ENCODE measurements at places on chromosomes 11 and 22.

GRCh38 chr22:42726811-42727210 lies 6.1 kb upstream of the A4GALT start:
- H3K36me3 ChIP-seq, result no peaks in the 10 kb centered on the region
- H3K4me3 ChIP-seq, result no peak overlapping the region
- no peak for DNase-seq
- no peaks in the 10 kb centered on the region for H3K4me1 ChIP-seq
- peak overlapping the region; percentile 29 for H3K27ac ChIP-seq

DNA sequence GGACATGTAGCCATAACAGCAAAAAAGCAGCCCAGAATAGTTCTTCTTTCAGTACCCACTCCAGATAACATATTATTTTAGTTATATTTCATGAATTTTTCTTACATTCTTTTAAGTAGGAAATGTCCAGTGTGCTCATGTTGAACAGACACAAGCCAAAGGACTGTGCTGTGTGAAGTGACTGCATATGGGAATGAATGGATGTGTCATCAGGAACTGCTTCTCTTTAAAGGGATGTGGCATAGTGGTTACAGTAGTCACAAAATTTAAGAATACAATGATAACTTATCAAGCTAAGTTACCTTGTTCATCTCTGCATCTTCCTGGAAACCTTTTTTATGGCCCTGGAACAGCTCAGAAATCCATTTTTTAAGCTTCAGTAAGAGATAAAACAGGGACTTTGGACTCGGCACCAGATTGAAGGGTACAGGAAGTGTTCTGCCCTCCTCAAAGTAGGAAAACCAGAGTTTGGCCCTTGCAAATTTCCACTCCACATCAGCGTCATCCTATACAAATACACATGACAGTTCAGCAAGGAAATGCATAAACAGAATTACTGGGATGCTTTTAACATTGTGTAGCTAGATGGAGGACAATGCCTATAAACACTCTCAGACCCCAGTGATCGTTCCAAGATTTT lies 112.8 kb downstream of the TRPC6 start:
- DNase-seq, result no peak
- no peaks in the 10 kb centered on the region for H3K36me3 ChIP-seq
- no peak overlapping the region for H3K4me3 ChIP-seq
- no peak overlapping the region for H3K27ac ChIP-seq
- H3K4me1 ChIP-seq, result no peaks in the 10 kb centered on the region

- no peaks in the 10 kb centered on the region for H3K4me1 ChIP-seq
- H3K27ac ChIP-seq, result no peak overlapping the region
- DNase-seq, result no peak
Observed at GRCh38 chr11:58316142-58316541, 42.7 kb downstream of the OR5B17 start.

- no peak for DNase-seq
- no peaks in the 10 kb centered on the region for H3K27me3 ChIP-seq
- H3K4me3 ChIP-seq, result no peak overlapping the region
- no peak overlapping the region for H3K27ac ChIP-seq
Observed at GRCh38 chr11:111811445-111811844, 45.3 kb upstream of the PPP2R1B start.

- no peaks in the 10 kb centered on the region for H3K27me3 ChIP-seq
- DNase-seq, result no peak
- no peak overlapping the region for H3K27ac ChIP-seq
- H3K4me3 ChIP-seq, result no peak overlapping the region
Observed at GRCh38 chr11:37929100-37929653, 1331.1 kb upstream of the RAG2 start.

DNA sequence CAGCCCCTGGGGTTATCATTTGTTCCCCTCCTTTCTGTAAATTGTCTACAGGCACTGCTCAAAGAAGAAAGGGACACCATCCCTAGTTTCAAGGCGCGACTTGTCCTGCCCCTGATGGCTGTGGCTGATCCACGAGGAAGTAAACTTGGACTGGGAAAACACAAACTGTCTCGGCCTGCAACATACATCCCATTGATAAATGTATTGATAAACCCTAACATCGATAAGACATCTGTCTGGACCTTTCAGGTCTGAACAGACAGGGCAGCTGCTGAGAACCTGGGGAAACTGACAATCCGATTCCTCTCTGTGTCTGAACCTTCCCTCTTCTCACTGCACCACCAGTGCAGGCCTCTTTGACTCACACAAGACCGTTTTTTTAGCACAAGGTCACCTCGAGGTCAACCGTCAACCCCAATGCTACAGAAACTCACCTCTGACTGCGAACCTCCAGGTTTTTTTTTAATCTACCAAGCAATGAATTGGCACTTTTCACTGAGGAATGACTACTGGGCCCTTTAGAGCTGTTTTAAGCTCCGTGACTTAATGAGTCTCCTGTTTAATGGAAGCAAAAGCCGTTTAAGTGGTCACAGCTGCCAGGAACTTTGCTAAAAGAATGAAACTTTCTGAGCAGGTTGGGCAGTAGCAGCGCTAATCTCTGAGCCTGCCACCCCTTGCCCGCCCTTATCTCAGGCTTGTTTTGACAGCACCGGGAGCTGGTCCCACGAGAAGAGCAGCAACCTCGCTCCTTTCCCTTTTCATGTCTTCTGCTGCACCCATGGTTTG lies 203.8 kb upstream of the TMEM45B start:
- no peaks in the 10 kb centered on the region for H3K36me3 ChIP-seq
- no peaks in the 10 kb centered on the region for H3K4me1 ChIP-seq
- no peak for DNase-seq
- no peak overlapping the region for H3K27ac ChIP-seq

- H3K4me1 ChIP-seq, result no peaks in the 10 kb centered on the region
- H3K27me3 ChIP-seq, result peaks cover 19% of the 10 kb centered on the region
- no peak for DNase-seq
- H3K27ac ChIP-seq, result no peak overlapping the region
- H3K36me3 ChIP-seq, result no peaks in the 10 kb centered on the region
- H3K4me3 ChIP-seq, result no peak overlapping the region
Observed at GRCh38 chr11:45511566-45511965, 153.9 kb downstream of the CHST1 start.

DNA sequence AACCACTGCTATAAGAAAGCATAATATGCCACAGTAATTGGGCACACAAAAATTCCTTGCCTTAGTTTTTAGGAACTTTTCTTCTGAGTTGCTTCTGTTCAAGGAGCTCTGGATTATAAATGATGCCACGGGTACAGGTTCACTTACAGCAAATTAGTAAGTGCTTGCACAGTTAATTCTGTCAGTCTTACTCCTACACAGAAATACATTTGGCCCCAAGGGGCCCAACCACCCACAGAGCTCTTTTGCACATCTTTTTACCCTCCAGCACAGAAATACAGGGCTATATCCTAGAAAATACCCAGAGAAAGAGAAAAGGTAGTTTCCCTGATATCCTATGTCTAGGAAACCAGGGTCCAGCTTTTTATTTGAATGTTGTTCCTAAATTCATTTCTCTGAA lies 86.6 kb upstream of the CHRM4 start:
- H3K4me3 ChIP-seq, result no peak overlapping the region
- H3K36me3 ChIP-seq, result no peaks in the 10 kb centered on the region
- no peaks in the 10 kb centered on the region for H3K27me3 ChIP-seq
- no peak for DNase-seq

DNA sequence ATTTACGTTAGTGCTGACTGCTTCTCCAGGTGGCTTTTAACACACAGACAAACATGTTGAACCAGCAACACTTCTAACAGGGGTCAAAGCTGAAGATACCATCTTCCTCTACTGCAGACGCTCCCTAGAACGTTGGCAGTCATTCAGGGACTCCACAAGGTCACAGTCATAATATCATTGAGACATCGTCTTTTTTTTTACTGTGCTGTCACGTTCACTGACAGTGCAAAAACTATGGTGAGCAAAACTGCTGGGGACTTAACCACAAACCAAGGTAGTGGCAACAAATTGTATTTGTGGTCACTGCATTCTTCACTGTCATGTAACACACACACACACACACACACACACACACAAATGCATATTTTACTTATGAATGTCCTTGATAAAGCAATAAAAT lies 244.9 kb downstream of the CASP12 start:
- H3K27me3 ChIP-seq, result no peaks in the 10 kb centered on the region
- H3K27ac ChIP-seq, result no peak overlapping the region
- no peaks in the 10 kb centered on the region for H3K4me1 ChIP-seq
- H3K36me3 ChIP-seq, result no peaks in the 10 kb centered on the region

- no peaks in the 10 kb centered on the region for H3K27me3 ChIP-seq
- H3K4me1 ChIP-seq, result peaks cover 12% of the 10 kb centered on the region
- H3K36me3 ChIP-seq, result no peaks in the 10 kb centered on the region
- H3K27ac ChIP-seq, result no peak overlapping the region
- no peak overlapping the region for H3K4me3 ChIP-seq
Observed at GRCh38 chr22:25492841-25493734, 71.4 kb upstream of the GRK3 start.

DNA sequence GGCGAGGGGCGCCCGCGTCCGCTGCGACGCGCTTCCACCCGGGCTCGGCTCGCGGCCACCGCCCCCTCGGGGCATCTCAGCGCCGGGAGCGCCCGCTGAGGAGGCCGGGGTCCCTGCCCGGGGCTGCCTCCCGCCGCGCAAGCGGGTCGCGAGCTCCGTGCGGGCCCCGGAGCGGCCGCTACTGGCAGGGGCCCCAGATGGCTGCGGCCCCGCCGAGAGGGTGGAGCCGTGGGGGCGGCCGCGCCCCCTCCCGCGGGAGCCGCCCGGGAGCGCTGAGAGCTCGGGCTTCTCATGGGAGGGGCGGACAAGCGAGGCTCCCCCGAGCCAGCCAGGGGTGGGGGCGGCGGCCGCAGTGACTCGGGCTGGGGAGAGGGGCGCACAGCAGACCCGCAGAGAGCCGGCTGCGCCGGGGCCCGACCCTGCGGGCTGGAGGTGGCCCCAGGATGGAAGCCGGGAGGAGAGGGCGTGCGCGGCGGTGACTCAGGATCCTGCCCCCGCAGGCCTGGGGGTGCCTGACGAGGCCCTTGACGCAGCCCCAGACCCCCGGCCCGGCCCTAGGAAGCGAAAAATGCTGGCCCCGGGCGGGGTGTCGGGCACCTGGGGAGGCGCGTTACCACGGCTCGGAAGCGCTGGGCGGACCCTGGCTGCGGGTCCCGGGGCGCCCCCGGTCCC lies 603 bp upstream of the ZFTA start:
- no peaks in the 10 kb centered on the region for H3K27me3 ChIP-seq
- H3K4me1 ChIP-seq, result peaks cover 42% of the 10 kb centered on the region
- H3K27ac ChIP-seq, result peak overlapping the region; percentile 86
- no peaks in the 10 kb centered on the region for H3K36me3 ChIP-seq
- H3K4me3 ChIP-seq, result peak overlapping the region; percentile 94

DNA sequence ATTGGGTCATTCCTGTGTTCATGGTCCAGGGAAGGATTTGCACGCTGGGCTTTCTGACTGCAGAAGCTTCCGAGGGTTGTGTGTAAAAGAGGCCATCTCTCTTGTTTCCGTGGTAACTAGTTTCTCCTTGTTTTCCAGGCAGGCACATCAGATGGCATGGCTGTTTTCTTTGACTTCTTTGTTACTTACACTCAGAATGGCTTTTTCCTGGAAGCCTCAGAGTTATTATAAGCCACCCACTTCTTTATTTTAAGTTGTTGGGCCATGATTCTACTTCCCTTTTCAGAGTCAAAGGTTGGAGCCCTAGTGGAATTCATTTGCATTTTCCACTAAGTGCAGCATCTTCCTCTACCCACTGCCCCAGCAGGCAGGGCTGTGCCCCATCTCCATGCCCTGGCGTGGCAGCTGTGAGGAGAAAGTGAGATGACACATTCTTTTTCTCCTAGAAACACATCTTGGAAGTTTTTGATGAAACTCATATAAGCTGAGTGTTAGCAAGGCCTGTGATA lies 94.9 kb downstream of the PRR5L start:
- H3K4me3 ChIP-seq, result no peak overlapping the region
- DNase-seq, result no peak
- no peaks in the 10 kb centered on the region for H3K36me3 ChIP-seq
- H3K27ac ChIP-seq, result no peak overlapping the region

- H3K36me3 ChIP-seq, result no peaks in the 10 kb centered on the region
- H3K4me1 ChIP-seq, result no peaks in the 10 kb centered on the region
- H3K27ac ChIP-seq, result no peak overlapping the region
- no peak overlapping the region for H3K4me3 ChIP-seq
- no peaks in the 10 kb centered on the region for H3K27me3 ChIP-seq
- DNase-seq, result no peak
Observed at GRCh38 chr11:98512938-98513337, 507.8 kb upstream of the CNTN5 start.

DNA sequence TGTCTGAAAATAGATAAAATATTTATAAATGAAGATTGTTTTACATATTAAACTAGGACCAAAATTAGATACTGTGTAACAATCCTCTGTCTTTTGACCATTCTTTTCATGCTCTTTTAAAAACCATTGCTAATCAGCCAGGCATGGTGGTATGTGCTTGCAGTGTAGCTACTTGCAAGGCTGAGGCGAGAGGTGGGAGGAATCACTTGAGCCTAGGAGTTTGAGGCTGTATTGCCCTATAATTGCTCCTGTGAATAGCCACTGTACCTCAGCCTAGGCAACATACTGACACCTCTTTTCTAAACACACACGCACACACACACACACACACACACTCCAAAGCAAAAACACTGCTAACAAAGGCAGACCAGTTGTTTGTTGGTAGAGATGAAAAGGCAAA lies 259.2 kb downstream of the JRKL start:
- no peak for DNase-seq
- no peaks in the 10 kb centered on the region for H3K27me3 ChIP-seq
- no peak overlapping the region for H3K4me3 ChIP-seq
- no peaks in the 10 kb centered on the region for H3K4me1 ChIP-seq
- H3K36me3 ChIP-seq, result no peaks in the 10 kb centered on the region

DNA sequence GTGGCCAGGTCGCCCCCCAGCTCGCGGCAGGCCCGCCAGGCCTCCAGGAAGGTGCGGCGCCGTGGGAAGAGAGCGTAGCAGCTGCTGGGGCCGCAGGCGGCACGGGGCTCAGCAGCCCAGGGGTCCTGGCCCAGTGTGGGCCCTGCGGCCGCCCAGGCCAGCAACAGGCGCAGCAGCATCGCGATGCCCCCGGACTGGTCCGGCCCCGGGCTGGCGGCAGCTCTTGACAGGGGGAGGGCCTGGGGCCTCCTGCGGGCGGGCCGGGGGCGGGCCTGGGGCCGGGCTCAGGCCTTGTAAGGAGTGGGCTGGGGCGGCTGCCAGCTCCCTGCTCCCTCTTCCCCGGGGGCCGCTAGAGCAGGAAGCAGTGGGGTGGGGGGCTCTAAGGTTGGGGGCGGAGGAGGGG lies at the start of gene CD248:
Gene CD248 (minus strand): TSS at position 196 of the 403 bp plus-strand sequence. CDS start 17 bp downstream, at position 179.
- DNase-seq, result peak; percentile 57
- H3K27ac ChIP-seq, result peak within 1 kb of the TSS; percentile 54
- H3K27me3 ChIP-seq, result no peaks in the 10 kb centered on the region
- H3K4me1 ChIP-seq, result peaks cover 29% of the 10 kb centered on the region
- H3K36me3 ChIP-seq, result no peaks in the 10 kb centered on the region

GRCh38 chr11:12331239-12331874 lies 46.0 kb upstream of the PARVA start:
- H3K4me1 ChIP-seq, result no peaks in the 10 kb centered on the region
- no peaks in the 10 kb centered on the region for H3K36me3 ChIP-seq
- no peaks in the 10 kb centered on the region for H3K27me3 ChIP-seq
- DNase-seq, result peak; percentile 80
- H3K4me3 ChIP-seq, result no peak overlapping the region

- peaks cover 15% of the 10 kb centered on the region for H3K4me1 ChIP-seq
- H3K27ac ChIP-seq, result no peak overlapping the region
- H3K4me3 ChIP-seq, result no peak overlapping the region
- no peaks in the 10 kb centered on the region for H3K27me3 ChIP-seq
- no peak for DNase-seq
Observed at GRCh38 chr11:77406396-77406795, 67.5 kb downstream of the PAK1 start.
